CD4-positive, alpha-beta T cell treated with Interleukin-21 for 1 hour (primary cell): ENCODE measurements at places on chromosomes 1 and 21.

DNA sequence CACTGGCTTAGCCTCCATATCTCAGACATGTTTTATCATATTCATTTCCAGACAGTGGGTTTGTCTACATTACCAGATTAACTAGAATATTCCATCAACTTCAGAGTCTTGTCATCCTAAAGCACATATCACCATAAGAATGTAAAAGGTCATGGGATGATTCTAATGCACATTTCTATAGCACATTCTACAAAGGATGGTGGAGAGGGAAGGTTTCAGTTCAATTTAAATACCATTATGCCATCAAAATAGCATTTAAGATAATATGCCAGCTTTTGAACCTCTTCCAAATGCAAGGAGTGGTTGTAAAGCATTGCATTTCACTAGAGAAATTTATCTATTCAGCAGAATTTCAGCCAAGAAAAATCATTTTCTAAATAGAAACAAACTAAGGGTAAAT lies 970.5 kb downstream of the TTLL7 start:
- DNase-seq: no peak

GRCh38 chr1:89873770-89874169 lies 52.9 kb downstream of the LRRC8D start:
- DNase-seq: peak; percentile 29

- DNase-seq: no peak
These were observed 7.3 kb upstream of the S100A3 start for GRCh38 chr1:153556348-153556747.

DNA sequence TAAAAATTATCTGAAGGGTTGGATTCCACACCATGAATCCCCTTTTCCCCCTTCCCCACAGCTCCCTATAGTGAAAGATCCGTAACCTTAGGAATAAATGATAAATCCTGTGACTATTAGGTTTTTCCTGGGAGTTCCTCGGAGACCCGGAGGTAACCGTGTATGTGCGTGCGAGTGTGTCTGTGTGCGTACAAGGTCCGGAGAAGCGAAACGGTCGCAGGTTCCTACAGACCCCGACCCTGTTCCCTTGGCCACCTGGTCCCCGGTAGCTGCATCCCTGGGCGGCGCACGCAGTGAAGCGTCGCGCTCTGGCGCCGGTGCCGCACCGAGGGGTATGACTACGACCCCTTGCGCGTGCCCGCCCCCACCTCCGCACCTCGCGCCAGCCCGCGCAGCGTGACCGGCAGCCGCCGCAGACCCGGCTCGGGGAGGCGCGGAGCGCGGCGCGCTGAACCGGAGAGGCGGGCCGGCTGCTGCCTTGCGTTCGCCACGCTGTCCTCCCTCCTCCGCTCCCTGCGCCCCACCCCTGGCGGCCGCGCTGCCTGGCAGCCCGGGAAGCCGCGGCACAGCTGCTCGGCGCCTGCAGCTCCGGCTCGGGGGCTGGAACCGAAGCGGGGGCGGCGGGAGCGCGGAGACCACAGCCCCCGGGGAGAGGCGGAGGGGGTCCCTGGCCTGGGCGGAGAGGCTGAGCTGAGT lies at the start of gene AK5:
Gene AK5, plus strand, starts transcription at position 529 of the 696 bp plus-strand sequence. CDS start 295 bp downstream, outside the sequence.
- DNase-seq: peak; percentile 33

DNA sequence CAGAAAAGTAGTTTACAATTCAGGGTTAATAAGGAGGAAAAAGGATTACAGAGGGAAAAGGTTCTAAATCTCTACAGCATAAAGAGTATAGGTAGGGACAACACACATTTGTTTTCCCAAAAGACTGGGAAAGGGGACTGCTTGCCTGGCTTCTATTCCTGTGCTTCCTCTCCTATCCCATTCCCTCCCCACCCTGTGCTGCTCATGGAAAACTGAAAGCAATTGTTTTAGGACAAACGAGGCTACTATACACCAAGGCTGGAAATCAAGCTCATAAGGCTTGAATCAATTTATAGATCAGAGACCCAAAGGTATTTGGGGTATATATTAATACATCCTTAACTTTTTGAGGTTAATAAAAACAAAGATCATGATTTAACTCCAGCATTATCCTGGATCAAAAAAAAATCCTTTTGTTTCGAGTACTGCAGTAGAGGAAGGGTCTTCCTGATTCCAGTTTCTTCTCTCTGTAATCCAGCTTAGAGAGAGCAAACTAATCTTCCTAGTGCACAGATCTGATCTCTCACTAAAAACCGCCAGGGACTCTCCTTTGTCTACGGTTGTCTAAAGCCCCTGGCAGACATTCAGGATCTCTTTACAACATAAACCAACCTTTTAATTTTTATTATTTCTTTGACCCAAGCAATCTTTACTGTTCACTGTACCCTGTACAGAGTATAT lies 37.4 kb upstream of the A3GALT2 start:
- no peak for DNase-seq

DNA sequence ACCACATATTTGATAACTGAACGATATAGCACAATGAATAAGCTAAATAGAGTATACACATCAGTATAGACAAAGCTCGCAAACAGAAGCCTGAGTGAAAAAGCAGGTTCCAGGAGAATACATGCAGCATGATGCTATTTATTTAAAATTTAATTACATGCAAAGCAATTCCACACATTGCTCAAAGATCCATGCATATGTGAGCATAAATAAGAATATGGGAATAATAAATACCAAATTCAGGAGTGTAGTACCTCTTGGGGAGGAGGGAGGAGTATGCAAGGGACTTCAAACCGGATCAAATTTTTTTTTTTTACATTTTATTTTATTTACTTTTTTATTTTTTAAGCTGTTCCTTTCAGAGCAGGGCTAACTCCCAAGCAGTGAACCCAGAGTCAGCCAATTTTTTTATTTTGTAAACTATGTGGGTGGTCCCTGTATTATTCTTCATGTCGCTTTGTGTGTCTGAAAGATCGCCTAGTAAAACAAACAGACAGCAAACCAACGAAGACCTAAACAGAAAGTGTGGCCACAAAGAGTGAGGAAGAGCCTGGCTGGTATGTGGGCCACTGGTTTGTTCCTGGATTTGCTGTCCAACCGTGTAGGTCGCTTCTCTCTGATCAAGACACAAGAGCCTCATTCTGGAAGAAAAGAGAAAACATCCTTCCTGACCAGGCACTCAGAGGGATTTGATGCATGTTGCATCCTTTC lies 4.2 kb upstream of the SHISAL2A start:
- DNase-seq: no peak

- DNase-seq: no peak
These were observed 18.1 kb downstream of the ADAM30 start for GRCh38 chr1:119878171-119878570.

DNA sequence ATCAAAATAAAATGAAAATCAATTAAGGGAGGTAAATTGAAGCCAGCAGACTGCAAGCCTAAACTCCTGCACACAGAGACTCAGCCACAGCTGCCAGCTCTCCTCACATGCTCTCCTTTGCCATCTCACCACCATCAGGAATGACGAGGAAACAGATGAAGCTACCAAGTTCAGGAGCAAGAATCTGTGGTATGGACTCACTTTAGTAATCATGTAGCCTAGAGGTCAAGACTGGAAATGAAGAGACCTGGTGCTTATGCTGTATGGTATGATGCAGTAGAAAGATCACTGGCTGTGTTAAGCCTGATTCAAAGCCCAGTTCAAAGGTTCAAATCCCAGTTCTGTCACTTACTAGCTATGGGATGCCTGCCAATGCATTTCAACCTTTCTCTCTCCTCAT lies 78.9 kb upstream of the CAMK1G start:
- no peak for DNase-seq

DNA sequence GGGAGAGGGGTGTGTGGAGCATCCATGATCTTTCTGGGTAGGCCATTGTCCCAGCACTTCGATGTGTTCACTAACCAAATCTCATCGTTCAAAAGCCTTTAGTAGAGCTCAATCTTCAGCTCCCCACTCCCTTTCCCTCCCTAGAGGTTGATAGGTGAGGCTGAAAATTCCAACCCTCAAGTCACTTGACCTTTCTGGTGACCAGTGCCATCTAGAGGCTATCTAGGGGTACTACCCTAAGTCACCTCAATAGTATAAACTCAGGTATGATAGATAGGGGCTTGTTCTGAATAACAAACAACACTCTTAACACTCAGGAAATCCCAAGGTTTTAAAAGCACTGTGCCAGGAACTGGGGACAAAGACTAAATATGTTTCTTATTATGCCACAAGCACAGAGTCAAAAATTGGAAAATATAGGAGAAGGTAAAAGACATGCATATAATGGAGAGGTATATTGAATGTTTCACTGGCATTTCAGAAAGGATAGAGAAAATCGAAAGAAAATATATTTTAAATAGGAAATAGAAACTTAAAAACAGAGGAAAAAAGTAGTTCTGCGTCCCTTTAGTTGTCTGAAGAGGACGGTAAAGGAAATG lies 42.9 kb upstream of the CD53 start:
- DNase-seq: peak; percentile 69

DNA sequence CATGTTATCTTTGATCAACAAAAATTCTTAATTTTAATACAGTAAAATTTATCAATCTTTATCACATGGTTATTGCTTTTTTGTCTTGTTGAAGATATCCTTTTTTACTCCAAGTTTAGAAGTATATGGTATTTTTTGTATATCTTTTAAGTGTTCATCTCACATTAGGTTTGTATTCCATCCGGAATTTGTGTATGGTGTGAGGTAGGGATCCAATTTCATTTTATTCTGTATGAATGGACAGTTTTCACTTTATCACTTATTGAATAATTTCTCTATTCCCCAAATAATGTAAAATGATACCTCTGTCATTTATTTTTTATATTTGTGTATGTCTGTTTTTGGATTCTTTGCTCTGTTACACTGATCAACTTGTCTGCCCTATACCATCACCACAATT lies 25.3 kb downstream of the NFIA start:
- no peak for DNase-seq

- no peak for DNase-seq
These were observed 111.6 kb downstream of the SIPA1L2 start for GRCh38 chr1:232518349-232518748.

DNA sequence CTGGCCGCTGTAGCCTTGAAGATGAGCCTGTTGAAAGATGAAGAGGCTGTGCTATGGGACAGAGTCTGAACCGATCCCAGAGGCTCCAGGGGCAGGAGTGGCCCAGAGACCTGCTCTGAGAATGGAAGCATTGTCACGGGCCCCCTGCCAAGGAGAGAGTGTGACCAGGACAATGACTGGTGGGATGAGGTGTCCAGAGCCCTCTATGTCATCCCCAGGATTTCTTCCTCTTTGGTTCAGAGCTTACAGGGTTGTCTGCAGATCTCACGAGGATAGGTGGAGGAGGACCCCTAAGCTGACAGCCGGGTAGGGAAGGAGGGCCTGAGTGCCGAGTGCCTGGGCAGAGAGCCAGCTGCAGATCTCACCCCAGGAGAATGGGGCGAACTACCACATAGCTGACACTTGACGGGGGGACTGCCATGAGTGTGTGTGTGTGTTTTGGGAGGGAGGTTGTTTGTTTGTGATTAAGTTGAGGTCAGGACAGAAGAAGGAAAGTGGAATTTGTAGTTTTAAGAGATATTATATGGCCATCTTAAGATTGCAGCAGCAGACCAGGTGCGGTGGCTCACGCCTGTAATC lies 25.4 kb downstream of the PIK3CD start:
- no peak for DNase-seq

DNA sequence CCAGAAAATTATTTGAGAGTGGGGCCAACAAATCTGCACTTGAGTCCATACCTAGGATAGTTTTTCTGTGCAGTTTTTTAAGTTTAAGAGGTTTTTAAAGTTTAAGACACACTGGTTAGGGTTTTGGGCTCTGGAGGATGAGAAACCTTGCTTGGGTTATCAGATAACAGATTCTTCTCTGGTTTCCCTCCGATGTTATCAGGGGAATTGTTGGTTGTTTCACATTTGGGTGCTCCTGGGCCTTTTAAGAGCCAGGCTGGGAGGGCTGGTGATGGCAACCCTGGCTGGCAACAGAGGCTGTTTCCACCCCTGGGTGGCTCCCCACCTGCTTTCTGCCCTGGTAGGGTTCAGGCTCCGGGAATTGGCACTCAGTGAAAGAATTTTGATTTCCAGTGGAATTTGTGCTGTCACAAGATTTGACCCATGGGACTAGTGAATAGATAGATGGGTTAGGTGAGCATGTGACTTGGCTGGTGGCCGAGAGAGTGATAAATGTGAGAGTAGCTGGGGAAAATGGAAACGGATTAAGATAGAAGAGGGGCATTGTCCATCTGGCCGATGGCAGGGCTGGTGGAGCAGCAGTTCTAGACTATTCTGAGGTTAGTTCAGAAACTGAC lies 14.8 kb downstream of the VANGL1 start:
- DNase-seq: no peak

GRCh38 chr1:64051796-64052195 lies 151.6 kb upstream of the UBE2U start:
- DNase-seq: no peak

GRCh38 chr1:243712242-243712641 lies 137.8 kb downstream of the AKT3 start:
- DNase-seq: no peak

DNA sequence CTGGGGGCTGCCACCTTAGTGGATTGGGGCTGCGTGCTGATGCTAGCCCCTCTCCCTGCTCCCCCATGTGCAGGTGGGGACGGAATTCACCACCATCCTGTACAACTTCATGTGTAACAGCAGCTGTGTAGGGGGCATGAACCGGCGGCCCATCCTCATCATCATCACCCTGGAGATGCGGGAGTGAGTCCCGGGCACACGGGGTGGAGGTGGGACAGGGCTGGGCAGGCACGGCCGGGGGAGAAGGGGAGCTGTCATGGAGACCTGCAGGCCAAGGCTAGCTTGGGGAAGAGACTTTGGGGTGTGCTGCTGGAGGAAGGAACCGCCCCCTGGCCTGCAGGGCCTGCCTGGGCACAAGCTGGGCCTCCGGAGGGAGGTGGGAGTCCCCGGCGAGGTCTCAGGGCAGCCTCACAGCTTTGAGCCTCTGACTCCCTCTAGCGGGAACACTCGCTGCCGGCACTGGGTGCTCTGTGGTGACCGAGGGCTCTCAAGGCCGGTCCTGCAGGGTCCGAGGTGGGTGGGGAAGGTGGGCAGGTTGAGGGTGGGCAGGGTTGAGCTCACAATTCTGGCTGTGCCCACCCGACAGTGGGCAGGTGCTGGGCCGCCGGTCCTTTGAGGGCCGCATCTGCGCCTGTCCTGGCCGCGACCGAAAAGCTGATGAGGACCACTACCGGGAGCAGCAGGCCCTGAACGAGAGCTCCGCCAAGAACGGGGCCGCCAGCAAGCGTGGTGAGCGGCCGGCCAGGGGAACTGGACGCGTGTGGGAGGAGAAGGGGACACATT lies 25.0 kb upstream of the CCDC27 start:
- DNase-seq: no peak

GRCh38 chr1:77126307-77126706 lies 92.9 kb downstream of the PIGK start:
- DNase-seq: peak; percentile 45
